ENCODE measurements at places on chromosomes 2 and 18. TPM values are rescaled to one million over a fixed set of nuclear protein-coding genes. Genes with fewer than 3 reads are reported as not detected.
A peak's percentile ranks its signal among the peaks of the same experiment; 100 is the strongest.

MRO gene
- 7.2 TPM for total RNA-seq

DNA sequence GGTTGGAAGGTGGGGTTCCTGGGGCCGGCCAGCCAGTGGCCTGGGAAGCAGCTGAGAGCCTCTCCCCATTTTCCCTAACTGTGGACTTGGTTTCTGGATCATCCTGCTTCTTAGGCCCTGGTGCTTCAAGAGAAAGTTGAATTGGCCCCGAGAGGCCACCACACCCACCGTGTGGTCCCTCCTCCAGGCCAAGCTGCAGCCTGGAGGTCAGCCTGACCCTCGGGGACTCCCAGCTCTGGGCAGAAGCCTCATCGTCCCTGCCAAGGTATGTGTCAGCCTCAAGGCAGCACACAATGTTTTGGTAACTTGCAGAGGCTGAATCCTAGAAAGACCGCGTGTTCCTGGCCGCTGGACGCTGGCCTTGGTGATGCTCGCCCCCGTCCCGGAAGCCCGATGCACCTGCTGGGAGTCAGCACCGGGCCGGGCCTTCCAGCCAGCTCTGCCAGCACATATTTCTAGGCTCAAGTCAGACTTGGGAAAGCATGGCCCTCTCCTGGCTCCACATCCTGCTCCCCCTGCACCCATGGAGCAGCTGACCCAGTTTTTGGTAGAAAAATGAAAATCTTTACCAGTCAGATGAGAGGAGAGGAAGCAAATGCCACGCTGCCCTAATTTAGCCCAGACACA, 72.6 kb downstream of the ACTR2 start:
- DNase-seq: peak; percentile 94

DNA sequence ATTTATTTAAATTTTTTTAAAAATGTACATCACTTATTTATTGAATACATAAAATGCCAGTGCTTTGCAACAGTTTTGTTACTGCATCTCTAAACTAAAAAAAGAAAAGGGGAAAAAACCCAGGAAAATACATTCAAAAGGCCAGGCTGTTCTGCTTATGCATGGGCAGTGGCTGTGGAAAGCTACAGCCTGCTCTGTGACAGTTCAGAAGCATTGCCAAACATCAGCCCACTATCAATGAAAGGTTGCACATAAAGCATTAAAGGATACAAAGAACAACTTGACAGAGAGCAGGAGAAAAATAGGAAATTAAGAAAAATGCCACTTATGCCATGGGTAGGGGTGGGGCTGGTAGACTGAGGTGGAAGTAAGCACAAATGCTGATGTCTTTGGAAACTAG, 128.2 kb downstream of the FIGN start:
- no peak for DNase-seq

PLB1 gene
- 2.7 TPM for total RNA-seq

DNA sequence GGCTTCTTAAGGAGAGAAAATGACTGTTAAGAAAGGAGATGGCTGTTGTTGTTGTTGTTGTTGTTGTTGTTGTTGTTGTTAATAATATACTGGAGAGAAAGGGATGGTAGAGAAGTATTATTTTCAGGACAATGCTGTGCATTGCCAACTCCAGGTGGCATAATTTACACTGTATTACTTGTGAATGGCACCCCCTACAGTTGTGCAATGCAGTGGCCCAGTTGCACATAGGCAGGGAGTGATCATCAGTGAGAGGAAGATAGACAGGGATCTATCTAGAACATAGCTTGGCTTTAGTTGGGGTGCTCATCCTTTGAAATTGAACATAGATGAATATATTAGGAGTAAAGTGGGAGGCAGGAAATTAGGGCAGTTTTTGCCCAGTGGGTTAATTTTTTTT, 47.2 kb upstream of the TMEM163 start:
- DNase-seq: no peak

KCNF1 gene
- total RNA-seq: 0.51 TPM

ASXL3 gene
- 9.2 TPM for total RNA-seq

- DNase-seq: no peak
These were observed 54.8 kb downstream of the MBD2 start for GRCh38 chr18:54169431-54170403.

ABCB11 gene
- 0.47 TPM for total RNA-seq

GRCh38 chr2:30693821-30694281, 113.4 kb downstream of the CAPN13 start:
- no peak for DNase-seq

DNA sequence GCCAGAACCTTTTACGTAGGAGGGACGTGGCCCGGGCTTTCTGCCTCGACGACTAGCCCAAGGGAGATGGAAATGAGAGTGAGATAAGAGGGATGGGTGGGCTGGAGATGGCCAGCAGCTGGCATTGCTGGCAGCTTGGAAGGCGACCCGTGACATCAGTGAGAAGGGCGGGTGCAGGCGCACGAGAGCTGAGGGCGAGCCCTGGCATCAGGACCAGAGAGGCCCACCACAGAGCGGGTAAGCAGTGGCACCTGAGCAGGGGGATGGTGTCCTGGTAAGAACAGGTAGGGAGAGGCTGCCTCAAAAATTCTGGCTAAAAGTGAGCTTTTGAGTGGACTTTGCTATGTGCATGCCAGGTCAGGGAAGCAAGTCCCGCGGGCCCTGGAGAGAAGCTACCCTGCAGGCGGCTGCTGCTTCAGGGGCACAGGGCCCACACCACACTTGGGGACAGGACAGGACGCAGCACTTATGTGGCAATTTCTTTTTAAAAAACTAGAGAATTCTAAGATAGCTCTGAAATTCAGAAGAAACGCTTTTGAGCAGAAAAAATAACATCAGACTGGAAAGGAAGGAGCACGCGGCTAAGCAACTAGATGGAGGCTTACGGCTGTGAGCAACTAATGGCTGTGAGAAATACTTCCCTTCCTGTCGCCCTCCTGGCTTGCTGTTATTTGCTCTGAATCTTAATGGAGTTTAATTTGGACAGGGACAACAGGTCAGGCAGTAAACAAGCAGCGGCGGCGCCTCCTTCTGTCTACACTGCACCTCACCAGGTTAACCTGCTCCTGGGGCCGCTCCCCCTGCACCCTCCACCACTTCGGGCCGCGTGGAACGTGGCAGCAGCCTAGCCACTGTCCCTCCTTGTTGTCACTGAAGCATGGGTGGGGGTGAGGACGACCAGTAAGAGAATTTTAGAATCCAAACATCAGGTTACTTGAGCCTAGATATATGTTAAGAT, 20.5 kb downstream of the THAP4 start:
- DNase-seq: peak; percentile 60

DNA sequence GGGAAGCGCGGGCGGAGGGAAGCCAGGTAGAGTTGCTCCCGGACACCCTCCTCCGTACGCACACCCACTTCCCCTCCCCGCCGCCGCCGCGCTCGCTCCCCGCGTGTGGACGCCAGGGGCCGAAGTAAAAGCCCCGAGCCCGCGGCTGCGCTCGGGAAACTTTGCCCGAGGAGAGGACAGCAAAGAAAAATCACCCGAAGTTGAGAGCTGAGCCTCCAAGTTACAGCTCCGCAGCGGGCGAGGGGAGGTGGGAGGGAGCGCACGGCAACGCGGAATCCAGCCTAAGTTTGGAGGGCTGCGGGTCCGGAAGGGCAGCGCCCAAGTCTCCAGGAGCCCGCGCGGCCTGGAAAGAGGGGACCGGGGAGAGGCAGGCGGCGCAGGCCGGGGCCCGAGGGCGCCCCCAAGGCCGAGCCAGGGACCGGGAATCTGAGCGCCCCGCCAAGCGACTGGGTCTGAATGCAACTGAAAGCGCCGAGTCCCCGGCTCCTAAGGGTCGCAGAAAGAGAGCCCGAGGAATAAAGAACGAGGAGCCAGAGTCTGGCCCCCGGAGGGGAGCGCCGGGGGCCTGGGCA, 706 bp upstream of the BCL11A start:
- peak; percentile 71 for DNase-seq

KCNG2 gene
- 0.37 TPM for total RNA-seq

- DNase-seq: no peak
These were observed 104.5 kb downstream of the PTGR3 start for GRCh38 chr18:75104483-75104882.

DNA sequence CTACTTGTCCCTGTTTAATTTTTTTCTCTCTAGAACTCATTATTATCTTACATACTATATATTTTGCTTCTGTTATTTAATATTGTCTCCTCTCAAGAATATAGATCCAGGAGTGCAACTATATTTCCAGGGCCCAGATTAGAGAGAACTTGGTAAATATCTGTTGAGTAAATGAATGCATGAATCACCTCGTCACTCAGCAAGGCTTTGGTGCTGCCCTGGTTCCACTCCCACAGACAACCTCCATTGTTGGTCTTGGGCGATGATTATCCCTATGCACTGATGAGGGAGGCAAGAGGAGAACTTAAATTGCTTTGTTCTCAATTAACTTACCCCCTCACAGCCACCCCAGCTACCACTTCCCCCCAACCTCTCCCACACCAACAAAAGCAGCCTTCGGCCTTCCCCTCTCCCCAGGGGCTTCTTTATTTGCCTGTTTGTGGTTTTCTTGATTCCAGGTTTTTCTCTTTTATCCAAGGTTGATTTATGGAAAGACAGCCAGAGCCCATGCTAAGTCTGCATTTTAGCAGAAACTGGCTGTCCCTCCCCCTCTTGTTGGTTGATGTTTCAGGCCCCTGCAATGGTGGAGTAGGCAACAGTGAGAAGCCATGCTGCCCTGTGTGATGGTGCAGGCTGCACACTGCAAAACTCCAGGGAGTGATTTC, 17.0 kb upstream of the DIPK1C start:
- DNase-seq: no peak

RAPGEF4 gene
- 9.4 TPM for total RNA-seq

ASAP2 gene
- 16.9 TPM for total RNA-seq

DNA sequence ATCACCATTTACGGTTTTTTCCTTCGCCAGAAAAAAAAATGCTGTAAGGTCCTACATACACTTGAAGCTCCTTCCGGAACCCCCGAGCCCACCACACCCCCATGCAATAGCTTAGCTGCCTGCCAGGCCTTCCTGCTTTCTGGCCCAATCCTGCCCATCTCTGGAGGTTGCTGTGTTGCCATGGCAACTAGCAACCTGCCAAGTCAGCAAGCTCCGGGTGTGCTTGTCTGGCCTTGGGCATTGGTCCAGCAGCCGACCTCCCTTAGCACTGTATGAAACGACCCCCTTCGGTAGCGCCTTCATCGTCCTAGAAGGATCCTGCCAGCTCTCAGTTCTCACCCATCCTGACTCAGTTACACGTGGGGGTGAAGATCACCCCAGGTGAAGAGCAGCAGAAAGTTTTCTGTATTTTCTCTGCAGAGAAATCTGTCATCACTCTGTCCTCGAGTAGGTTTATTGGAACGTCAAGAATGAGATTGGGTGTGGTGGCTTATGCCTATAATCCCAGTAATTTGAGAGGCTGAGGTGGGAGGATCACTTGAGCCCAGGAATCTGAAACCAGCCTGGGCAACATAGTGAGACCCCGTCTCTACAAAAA, 47.4 kb upstream of the MTCL1 start:
- DNase-seq: no peak

- no peak for DNase-seq
These were observed 30.0 kb upstream of the BMP10 start for GRCh38 chr2:68901199-68901514.

DNA sequence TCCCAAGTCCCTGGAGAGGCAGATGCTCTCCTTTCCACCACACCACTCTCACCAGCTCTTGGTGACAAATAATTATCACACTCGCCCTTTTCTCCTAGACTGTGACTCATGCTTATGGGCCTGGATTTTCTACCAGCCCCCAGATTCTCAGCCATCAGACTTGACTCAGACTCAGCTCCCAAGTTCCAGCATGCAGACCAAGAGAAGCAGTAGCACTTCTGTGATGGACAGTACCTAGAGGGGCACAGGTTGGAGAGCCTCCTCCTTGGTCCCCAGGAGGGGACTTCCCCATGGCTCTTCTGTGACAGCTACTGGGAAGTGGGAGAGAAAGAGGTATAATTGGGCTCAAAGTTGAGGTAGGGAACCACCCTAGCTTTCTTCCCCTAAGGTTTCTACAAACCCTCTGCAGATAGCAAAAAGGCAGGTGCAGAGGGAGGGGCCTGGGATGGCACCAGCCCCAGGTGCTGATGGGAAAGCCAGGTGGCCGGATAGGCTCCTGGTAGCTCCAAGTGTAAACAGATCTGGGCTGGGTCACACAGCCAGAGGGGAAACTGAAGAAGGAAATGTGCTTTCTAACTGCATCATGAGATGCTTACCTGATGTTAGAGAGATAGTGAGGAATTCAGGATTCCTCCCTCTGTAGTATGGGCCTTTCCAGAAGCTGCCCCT, 4.1 kb downstream of the TCF23 start:
- no peak for DNase-seq

GCKR gene
- 0.54 TPM for total RNA-seq
